Trophoblast cell (in vitro differentiated cells and primary cell): ENCODE measurements at places on chromosomes 2 and 18.

DNA sequence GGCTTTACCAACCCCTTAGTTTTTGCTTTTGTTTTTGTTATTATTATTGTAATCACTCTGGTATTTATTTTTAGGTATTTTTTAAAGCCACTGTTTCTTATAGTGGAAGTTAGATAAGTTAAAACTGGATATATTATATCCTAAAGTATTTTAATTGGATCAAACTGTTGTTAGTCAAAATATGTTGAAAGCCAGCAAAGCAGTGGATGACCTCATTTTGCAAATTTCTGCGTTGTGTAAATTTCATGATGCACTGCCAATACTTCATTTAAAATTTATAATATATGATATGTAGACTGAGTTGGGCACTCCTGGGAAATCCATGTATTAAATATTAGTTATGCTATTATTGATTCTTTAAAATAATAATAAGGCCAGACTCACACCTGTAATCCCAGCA is 661.7 kb upstream of the NRXN1 start:
- H3K4me1 ChIP-seq = no peaks in the 10 kb centered on the region
- no peak for DNase-seq
- no peaks in the 10 kb centered on the region for H3K36me3 ChIP-seq
- no peak overlapping the region for H3K4me3 ChIP-seq

DNA sequence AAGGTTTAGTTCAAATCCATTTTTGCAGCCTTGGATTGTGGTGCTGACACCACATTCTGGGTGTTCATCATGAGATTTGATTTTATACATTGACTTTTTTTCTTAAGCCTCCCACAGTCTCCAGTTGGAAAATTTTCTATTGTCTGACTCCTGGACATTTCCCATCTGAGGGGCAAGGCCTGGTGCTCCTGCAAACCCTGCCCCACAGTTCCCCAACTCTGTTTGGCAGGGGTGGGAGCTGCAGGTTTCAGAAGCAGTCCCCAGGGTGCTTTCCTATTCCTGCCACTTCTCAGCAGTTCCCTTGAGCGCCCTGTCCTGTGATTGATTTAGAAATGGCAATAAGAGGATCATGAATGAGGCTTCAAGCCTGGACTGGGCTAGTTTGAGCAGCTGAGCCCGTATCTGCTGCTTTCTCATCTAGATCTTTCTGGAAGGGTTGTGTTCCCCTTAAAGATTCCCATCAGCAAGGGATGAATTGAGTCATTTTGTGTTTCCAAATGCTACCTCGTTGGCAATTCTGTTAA is 77.0 kb downstream of the CIB4 start:
- no peaks in the 10 kb centered on the region for H3K27me3 ChIP-seq
- H3K4me1 ChIP-seq = no peaks in the 10 kb centered on the region
- no peak for DNase-seq
- H3K36me3 ChIP-seq = no peaks in the 10 kb centered on the region
- H3K27ac ChIP-seq = no peak overlapping the region
- no peak overlapping the region for H3K4me3 ChIP-seq

DNA sequence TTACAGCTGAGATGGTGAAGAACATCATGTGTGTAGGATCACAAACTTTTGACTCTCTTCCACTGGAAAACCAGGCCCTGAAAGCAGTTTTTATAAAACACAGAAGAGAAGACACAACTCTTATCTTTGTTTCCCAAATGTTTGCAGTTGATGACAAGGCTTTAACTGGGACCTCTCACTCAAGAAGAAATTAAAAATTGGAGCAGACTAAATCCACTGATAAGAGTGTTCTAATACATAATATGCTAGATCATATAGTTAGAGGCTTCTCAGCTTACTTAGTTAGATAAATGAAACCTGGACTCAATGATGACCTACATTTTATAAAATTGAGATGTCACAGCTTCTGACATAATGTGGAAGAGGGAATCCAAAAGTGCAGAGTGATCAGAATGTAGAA is 158.3 kb upstream of the WDSUB1 start:
- H3K27me3 ChIP-seq = no peaks in the 10 kb centered on the region
- DNase-seq = no peak

DNA sequence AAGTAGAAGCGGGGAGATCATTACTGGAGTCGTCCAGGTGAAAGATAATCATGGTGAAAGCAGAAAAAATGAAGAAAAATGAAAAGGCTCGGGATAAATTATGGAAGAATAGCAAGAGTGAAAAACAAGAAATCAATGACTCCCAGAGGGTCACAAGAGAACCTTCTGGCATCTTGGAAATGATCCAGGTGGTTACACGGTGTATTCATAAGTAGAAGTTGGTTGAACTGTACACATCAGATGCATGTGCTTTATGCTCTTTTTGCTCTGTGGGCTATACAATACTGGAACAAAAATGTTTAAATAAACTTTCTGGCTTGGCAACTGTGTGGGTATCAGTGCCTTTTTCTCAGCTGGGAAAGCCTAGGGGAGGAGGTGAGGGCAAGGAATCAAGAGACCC is 348.9 kb downstream of the RND3 start:
- no peaks in the 10 kb centered on the region for H3K4me1 ChIP-seq
- no peak for DNase-seq
- no peak overlapping the region for H3K4me3 ChIP-seq
- no peaks in the 10 kb centered on the region for H3K36me3 ChIP-seq
- H3K27me3 ChIP-seq = no peaks in the 10 kb centered on the region
- H3K27ac ChIP-seq = no peak overlapping the region

DNA sequence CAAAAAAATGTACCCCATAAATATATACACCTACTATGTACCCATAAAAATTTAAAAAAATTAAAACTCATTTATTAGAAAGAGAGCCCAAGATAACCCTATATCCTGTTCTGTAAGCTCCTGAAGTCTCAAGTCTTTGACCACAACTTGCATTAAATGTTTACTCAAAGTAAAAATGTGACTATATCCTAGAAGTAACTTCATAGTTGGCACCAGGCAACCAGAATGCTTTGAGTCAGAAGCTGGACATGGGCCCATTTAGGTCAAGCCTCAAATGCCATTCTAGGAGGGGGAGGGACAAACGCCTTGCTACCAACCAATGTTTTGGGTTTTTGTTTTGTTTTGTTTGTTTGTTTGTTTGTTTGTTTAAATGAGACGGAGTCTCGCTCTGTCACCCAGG is 9.3 kb upstream of the TBC1D8 start:
- no peaks in the 10 kb centered on the region for H3K36me3 ChIP-seq
- no peak for DNase-seq
- H3K4me1 ChIP-seq = no peaks in the 10 kb centered on the region
- no peak overlapping the region for H3K27ac ChIP-seq
- H3K27me3 ChIP-seq = no peaks in the 10 kb centered on the region

GRCh38 chr2:95354469-95354901 is 48.0 kb upstream of the FAHD2A start:
- H3K4me1 ChIP-seq = no peaks in the 10 kb centered on the region
- peaks cover 1% of the 10 kb centered on the region for H3K27me3 ChIP-seq
- H3K27ac ChIP-seq = no peak overlapping the region
- DNase-seq = no peak
- H3K4me3 ChIP-seq = peak overlapping the region; percentile 22
- H3K36me3 ChIP-seq = no peaks in the 10 kb centered on the region

DNA sequence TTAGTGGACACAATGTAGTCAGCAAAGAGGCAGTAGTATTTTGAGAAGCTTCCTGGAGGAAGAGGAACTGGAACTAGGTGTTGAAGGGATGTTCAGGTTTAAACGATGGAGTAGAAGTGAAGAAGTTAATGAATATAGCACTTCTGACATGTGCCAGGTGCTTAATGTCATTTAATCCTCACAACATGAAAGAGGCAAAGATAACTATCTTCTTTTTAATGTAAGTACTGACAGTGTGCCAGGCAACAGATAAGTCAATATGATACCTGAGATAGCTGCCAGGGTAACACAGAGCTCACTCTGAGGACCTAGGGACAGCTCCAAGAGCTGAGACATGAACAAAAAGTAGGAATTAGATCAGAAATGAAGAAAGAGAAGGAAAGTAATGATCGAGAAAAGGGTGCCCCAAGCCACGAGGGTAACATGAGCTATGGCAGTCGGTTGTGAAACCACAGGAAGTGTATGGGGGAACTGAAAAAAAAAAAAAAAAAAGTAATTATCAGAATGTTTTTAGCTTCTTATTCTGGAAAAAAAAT is 140.7 kb downstream of the RNF144A start:
- H3K27ac ChIP-seq = no peak overlapping the region
- DNase-seq = no peak
- no peak overlapping the region for H3K4me3 ChIP-seq

DNA sequence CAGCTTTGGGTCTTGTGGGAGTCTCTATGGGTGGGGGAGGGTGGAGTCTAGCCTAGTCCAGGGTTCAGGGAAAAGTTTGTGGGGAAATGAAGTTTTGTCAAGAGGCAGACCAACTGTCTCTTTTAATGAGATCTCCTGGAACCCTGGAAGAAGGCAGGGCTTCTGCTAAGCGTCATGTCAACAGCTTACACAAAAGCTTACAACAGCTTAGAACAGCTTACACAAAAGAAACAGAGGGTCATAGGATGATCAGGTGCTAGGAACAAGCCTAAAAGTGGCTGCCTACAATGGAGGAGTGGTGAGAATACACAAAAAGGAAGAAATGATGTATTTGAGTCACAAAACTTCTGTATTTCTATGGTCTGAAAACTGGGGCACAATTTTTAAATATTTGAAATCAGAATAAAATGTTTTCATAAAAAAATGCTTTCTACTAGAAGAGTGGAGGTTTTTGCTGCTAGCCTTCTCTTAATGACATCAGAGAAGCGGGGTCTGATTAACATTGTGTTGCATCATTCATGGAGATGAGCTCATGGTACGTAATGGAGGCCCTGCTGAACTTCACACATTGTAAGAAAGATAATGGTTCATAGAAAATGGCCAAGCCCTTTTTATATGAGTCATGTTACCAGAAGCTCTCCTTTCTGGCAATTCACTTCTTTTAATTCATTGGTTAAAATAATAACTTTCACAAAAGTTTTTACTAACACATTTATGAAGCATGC is 351.0 kb downstream of the PIK3C3 start:
- H3K27me3 ChIP-seq = no peaks in the 10 kb centered on the region
- no peak overlapping the region for H3K27ac ChIP-seq
- no peak overlapping the region for H3K4me3 ChIP-seq
- DNase-seq = no peak
- H3K36me3 ChIP-seq = no peaks in the 10 kb centered on the region
- peaks cover 4% of the 10 kb centered on the region for H3K4me1 ChIP-seq
